ENCODE measurements at places on chromosomes 2 and 18.
A peak's percentile ranks its signal among the peaks of the same experiment; 100 is the strongest.

- DNase-seq: no peak
Observed at GRCh38 chr18:61732854-61733253, 160.0 kb downstream of the RNF152 start.

DNA sequence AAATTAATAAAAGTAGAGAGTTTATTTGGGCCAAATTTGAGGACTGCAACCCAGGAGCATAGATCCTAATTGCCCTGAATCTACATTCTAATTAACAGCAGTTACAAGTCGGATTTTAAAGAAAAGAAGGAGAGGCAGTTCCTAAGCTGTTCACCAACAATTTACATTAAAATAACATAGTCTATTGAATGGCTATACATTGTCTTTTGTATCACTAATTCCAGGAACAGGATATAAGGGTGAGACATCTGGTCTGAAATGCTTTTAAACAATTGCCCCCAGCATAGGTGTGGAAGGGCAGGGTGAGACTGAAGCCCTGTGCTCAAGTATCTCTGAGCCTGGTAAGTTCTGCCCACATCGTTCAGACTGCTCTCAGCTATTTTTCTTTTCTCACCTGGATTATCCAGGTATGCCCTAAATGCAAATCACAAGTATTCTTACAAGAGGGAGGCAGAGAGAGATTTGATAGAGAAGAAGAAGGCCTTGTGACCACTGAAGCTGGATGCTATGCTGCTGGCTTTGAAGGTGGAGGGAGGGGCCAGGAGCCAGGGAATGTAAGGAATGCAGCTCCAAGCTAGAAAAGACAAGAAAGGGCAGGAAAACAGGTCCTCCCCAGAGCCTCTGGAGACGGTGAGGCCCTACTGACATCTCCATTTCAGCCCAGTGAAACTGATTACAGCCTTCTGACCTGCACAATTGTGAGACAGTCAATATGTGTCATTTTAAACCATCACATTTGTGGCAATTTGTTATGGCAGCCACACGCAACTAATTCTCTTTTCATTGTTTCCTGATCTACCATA, 189.4 kb upstream of the ARL4C start:
- peak; percentile 94 for DNase-seq

GRCh38 chr2:217417536-217417935, 557.7 kb upstream of the TNP1 start:
- no peak for DNase-seq

DNA sequence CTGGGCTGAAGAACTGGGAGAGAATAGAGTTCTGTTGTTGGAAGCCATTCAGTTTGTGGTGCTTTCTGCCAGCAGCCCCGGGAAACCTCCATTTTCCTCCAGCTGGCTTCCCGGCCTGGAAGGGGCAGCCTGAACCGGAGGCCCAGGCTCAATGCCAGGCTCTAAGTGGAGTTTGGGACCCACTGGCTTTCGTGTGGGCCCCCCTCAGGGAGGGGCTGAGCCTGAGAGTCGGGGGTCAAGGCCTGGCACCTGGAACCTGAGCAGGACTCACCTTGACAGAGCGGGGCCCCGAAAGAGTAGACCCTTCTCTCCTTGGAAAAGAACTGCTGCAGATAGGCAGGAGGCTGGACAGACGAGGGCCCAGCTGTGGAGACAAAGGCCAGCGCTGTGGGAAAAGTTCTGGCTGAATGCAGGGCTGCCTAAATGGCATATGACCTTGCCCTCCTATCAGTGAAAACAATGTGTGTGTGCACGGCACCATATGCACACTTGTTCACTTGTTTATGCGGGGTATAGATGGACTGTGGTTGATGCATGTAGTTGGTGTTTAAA, 34.8 kb upstream of the ASB18 start:
- DNase-seq: no peak

- DNase-seq: no peak
Observed at GRCh38 chr2:71150082-71150816, 19.8 kb downstream of the MPHOSPH10 start.

DNA sequence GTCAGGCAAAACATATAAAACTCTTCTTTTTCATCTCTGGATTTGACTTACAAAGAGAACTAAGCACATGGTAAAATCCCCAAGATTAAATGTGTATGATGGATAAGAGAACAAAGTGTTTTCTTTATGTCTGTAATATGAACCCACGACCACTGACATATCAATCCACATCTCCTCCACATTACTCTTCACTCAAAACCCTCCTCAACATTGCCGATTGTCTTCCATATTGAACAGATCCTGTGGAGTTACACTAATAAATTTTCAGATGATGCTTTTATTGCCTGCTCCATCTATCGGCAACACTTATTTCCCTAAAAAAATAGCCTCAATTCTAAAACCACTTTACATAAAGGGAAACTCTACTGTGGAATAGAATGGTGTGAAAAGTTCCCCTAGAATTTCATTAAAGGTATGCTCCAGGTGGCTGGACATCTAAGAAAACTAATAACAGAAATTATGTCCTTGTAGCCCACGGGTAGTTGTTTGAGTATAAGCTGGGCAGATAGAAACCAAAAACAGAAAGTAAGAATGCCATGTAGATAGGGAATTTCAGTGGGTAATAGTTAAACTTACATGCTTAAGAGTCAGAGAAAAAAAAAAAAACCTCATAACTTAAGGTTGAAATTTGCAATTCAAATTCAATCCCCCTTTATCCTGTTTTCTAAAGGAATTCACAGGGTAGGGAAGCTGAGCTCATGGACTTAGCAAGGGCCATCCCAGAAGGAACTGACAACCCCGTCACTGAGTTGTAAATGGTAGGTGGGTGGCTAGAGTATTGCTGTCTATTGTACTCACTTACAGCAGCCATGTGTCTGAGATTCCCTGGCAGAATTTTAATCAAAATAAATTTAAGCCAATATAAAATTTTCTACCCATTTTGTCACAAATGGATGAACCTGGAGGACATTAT, 305.4 kb upstream of the LYPD1 start:
- DNase-seq: peak; percentile 2

DNA sequence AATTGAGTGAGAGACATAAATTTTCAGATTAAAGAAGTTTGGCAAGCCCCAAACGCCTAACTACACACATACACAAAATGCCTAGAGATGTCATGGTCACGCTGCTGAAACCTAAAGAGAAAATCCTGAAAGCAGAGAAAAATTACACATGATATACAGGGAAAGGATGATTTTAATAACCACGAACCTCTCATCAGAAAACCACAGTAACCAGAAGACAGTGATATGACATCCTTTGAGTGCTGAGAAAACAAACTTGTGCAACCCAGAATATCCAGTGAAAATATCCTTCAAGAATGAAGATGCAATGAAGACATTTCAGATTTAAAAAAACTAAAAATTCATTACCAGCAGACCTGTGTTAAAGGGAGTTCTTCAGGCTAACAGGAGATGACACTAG, 122.4 kb upstream of the LMAN1 start:
- DNase-seq: no peak

DNA sequence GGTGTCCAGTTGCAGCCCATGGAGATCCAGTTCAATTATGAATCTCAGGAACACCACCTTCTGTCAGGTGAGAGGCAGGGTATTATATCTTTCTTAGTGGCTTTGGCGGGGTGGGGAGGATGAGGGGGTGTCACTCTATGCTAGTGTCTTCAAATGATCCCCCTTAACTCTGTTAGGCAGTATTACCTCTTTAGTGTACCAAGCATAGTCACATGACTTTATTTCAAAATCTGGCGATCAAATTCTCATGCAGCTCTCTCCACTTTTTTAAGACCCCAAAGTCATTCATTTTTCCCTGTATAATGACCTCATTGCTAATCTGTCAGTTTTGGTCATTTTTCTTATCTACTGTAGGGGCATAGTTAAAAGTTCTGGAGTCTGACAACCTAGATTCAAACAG, 1.1 kb upstream of the ZSCAN30 start:
- DNase-seq: no peak

DNA sequence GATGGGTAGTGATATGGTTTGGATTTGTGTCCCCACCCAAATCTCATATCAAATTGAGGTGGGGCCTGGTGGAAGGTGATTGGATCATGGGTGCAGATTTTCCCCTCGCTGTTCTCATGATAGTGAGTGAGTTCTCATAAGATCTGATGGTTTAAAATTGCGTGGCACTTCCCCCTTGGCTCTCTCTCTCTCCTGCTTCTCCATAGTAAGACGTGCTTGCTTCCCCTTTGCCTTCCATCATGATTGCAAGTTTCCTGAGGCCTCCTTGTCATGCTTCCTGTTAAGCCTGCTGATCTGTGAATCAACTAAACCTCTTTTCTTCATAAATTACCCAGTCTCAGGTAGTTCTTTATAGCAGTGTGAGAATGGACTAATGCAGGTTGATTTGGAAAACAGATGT, 223.2 kb upstream of the APCDD1 start:
- DNase-seq: no peak

- no peak for DNase-seq
Observed at GRCh38 chr18:7945882-7946281, 378.8 kb downstream of the PTPRM start.

- peak; percentile 70 for DNase-seq
Observed at GRCh38 chr18:55781481-55781957, 193.5 kb upstream of the TCF4 start.

DNA sequence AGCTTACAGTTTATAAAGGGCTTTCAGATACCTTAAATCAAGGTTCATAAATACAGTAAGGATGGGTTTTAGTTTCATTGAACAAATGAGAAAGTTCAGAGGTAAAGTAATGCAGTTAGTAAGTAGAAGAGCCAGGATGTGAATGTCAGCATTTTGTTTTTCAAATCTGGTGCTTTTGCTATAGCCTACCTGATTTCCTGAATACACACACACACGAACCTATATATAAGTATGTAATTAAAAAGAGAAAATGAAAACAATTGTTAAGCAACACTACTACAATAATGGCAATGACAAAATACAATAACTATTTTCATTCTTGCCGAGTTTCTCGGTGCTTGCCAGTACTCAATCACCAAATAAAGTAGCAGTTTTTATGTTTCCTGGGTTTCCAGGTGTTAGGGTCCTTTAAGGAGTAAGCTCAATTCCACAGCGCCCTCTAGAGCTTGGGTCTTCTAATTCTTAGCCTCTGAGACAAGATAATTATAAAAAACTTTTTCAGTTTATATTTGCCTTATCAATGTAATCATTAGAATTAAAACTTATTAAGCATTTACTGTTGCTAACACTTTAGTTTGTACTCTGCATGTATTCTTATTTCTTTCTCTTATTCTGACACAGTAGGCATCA, 512.9 kb upstream of the ACVR2A start:
- DNase-seq: no peak

DNA sequence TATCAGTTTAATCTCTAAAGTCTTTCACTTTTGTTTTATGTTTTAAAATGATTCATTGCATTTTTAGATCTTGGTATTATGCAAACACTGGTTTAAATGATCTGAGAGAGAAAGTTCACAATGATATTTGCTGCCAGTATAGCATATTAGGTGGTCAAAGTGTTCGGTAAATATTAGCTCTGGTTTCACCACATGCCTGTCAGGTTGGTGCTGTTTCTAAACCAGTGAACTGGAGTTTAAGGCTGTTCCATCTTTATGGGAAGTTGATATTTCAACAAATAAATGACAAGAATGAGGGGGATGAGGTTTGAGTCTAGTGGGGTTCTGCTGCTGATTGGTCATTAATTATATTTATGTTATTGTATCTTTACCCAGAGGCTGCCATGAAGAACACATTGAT, 436.4 kb downstream of the DCDC2C start:
- no peak for DNase-seq

DNA sequence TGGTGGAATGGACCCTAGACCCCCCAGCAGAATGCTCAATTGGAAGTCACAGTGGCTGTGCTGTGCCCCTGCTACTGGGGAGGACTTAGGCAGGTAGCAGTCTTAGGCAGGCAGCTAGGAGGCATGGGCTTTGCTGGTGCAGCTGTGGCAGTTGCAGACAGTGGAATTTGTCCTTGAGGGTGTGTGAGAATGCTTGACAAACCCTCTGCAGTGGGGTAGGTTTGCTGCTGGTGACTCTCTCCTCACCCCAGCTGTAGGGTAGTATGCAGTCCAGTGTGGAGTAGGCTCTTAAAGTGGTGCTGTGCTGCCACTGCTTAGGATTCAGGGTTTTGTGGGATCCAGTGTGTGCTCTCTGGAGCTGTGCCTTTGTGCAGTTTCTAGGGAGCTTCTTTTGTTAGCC, 61.3 kb downstream of the NUP35 start:
- DNase-seq: no peak

DNA sequence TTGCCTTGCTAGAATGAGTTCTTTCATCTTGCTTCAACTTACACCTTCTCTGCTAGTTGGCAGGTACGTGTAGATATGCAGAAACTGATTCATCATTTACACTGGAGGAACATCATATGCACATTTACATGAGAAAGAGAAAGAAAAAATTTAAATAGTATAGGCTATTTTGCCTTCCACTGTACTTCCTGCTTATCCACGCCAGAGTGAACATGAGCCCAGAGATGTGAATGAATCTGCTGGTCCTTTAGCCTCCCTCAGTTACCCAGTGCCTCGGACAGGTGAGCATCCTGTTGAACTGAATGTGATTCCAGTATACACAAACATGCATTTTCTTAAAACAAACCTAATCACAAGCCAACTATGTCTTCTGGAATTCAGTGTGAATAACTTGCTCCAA, 83.6 kb downstream of the SESTD1 start:
- no peak for DNase-seq

- DNase-seq: peak; percentile 35
Observed at GRCh38 chr18:34548120-34548972, 161.8 kb upstream of the DTNA start.

GRCh38 chr2:64000630-64001381, 18.4 kb downstream of the VPS54 start:
- no peak for DNase-seq

DNA sequence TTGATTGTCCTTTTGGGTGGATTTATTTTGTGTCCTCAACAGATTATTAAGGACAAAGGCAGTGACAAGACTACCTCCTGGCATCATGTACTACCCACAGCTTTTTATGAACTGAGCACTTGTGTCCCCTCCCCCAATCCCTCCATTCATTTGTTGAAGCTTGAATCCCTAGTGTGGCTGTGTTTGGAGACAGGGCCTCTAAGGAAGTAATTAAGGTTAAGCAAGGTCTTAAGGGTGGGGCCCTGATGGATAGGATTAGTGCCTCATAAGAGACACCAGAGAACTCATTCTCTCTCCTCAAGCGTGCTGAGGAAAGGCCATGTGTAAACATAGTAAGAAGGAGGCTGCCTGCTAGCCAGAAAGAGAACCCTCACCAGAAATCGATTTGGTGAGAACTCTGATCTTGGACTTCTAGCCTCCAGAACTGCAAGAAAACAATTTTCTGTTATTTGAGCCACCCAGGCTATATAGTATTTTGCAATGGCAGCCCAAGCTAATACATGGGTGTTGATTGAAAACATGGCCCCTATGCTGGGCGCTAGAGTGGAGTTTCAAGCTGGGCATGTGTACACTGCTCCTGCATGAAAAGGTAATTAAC, 3.4 kb upstream of the MAP4K4 start:
- DNase-seq: no peak

- peak; percentile 7 for DNase-seq
Observed at GRCh38 chr18:41532344-41533086, 422.5 kb upstream of the PIK3C3 start.

- DNase-seq: no peak
Observed at GRCh38 chr2:225038231-225038523, 4.1 kb downstream of the DOCK10 start.

- DNase-seq: no peak
Observed at GRCh38 chr2:240551288-240551687, 6.5 kb downstream of the ANKMY1 start.

GRCh38 chr2:74834792-74835755, 1.1 kb downstream of the HK2 start:
- DNase-seq: peak; percentile 67

GRCh38 chr18:76412818-76413565, 82.0 kb downstream of the ZNF516 start:
- no peak for DNase-seq

- DNase-seq: no peak
Observed at GRCh38 chr2:72824224-72824842, 1.5 kb downstream of the EXOC6B start.

GRCh38 chr2:217106650-217107014, 246.8 kb upstream of the TNP1 start:
- no peak for DNase-seq
